ENCODE measurements at places on chromosomes 5 and 9. TPM values are rescaled to one million over a fixed set of nuclear protein-coding genes. Genes with fewer than 3 reads are reported as not detected.

The KIF12 gene
- total RNA-seq = 6.4 TPM

GRCh38 chr9:3912817-3913216 is 387.0 kb upstream of the RFX3 start:
- no peaks in the 10 kb centered on the region for H3K4me1 ChIP-seq
- H3K27ac ChIP-seq = no peak overlapping the region
- no peaks in the 10 kb centered on the region for H3K27me3 ChIP-seq
- H3K36me3 ChIP-seq = no peaks in the 10 kb centered on the region

The WDR38 gene
- not detected for total RNA-seq

DNA sequence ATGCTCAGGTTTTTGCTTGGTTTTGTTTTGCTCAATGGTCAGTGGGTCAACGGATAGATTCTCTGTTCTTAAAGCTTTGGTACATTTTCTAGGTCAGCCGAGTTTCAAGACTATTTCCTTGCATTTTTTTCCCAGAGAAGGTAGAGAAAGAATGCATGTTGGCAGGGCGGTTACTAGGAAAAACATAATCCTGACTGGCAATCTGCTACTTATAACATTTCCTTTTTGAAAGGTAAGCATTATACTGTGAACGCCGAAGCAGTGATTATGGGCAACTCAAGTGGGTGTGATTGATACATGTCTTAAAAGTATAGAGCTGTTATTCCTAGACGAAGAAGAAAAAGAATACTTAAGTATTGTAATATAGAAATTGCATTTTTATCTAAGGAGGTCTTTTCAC is 273.2 kb downstream of the MAST4 start:
- no peak for DNase-seq
- H3K27me3 ChIP-seq = peaks cover 29% of the 10 kb centered on the region
- no peaks in the 10 kb centered on the region for H3K36me3 ChIP-seq
- no peak overlapping the region for H3K27ac ChIP-seq
- no peaks in the 10 kb centered on the region for H3K4me1 ChIP-seq

The PDE4D gene
- 1.1 TPM for total RNA-seq

DNA sequence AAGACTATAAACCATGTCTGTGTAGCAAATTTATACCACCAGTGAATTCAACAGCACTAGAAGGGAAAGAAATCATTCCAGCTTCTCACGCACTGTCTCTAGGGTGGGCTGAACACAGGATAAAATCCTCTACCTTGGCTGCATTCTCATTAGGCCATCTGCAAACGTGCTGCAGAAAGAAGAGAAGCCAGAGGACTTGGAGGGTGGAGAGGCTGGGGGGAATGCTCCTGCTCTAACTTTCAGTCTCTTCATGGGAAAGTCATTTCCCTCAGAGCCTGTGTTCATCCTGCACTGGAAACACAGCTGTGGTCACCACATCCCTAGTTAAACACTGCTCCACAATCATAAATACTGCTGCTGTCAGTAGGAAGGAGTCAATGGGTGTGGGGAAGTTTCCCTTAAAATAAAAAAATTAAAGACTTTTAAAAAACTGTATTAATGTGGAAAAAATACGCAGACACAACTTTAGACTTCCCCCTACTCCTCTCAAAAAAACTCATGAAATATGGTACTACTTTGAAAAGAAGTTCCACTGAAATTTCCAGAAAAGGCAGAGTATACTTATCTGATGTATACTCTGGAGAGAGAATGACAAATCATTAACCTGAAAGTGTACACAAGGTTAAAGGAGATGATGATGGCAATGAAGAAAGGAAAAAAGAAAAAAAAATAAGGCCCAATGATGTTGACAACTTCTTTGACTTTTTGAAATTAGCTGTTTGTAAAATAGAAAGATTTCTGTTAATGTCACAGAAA is 46.8 kb downstream of the LHFPL2 start:
- no peak overlapping the region for H3K27ac ChIP-seq
- H3K36me3 ChIP-seq = no peaks in the 10 kb centered on the region
- H3K4me1 ChIP-seq = peaks cover 37% of the 10 kb centered on the region
- H3K4me3 ChIP-seq = no peak overlapping the region
- no peaks in the 10 kb centered on the region for H3K27me3 ChIP-seq
